ENCODE measurements at places on chromosomes 4 and X.

DNA sequence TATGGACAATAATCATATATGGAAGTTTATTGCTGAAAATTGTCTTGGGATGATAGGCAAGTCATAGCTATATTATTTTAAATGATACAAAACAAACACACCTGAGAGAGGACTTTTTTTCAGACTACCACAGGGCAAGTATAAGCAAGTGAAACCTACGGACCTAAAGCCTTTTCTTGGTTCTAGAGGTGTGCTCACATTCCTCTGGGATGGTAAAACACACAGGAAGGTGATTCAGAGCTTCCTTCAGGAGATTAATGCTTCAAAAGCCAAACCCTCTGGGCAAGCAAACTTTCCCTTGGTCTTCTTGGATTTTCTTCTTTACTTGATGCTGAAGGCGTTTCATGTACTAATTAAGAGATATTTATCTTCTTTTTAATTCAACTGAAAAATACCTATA, 60.1 kb upstream of the ACSL4 start:
- DNase-seq = no peak

DNA sequence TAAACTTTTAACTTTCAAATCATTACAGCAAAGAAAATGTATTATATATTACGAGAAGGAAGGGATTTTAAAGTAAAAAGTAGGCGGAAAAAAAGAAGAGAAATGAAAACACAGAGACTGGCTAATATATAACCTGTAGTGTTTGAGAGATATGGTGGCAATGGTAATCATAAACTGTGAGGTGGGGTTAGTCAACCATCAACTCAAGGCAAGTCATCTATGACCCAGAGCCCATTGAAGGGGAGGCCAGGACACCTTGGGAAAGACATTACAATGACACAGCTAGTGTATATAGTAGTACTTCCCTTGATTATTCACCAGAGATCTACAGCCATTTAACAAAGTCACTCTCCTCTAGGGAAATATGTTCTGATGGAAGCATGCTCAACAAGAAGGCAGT, 423.9 kb upstream of the PITX2 start:
- DNase-seq = no peak

DNA sequence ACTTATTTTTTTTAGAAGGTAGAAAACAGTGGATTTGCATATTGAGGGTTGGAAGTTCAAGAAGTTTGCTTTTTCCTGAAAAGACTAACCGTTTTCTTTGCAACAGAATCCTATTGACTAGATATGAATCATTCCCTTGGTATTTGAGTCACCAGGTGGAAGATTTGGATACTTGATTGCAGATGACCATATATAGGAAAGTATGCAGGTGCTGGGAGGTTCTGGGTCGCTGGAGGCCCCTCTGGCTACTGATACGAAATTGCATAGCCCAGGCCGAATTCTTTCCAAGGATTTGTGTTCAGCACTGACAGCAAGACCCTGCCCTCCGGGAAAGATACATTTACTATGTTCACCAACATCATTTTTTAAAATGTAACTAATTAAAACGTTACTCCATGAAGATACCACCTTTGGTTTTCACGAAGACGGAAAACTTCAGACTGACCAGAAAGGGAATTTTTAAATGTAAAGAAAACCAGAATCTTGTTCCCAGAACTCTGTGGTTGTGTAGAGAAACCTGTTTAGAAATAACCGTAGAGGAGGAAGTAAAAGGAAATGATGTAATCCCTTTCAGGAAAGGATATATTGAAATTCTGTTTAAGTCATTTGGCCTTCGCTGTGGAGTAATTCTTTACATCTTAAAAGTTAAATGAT, 946 bp downstream of the ANXA3 start:
- DNase-seq = peak; percentile 30

GRCh38 chrX:130672214-130672613, 230.8 kb downstream of the ENOX2 start:
- no peak for DNase-seq

DNA sequence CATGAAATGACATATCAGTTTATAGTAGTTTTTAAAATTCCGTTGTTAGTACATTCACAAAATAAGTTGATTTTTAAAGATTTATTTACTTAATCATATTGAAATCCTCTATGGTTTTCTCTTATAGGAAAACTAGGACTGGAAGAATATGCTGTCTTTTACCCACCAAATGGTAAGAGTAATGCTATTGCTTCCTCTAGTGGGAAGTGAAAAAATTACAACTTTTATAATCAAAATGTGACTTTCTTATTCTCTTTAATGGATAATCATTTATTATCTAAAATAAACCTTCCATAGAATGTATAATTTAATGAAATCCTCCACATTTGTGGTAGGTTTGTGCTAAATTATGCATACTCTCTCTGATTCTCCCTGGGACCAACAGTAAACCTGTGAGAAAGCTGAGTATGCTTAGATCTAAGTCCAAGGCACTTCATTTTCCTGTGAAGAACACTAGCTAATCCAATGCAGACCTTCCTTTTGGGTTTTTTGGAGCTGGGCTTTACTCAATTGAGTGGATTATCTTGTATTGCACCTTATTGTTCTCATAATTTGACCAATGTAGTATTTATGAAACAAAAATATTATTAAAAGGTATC, 136.2 kb downstream of the TBC1D19 start:
- peak; percentile 38 for DNase-seq

GRCh38 chrX:97587171-97587570, 703.5 kb downstream of the RPA4 start:
- no peak for DNase-seq

Data from NB4 (cell line).